ENCODE measurements at places on chromosomes 1 and 21. TPM values are rescaled to one million over a fixed set of nuclear protein-coding genes. Genes with fewer than 3 reads are reported as not detected.

Gene KCNE2
- total RNA-seq: not detected

Gene APOBEC4
- not detected for total RNA-seq

Gene FALEC
- total RNA-seq: not detected

Gene SHE
- total RNA-seq: 2.7 TPM

Gene OR2L5
- not detected for total RNA-seq

Gene OR2L3
- total RNA-seq: not detected

Gene CFAP141
- not detected for total RNA-seq

Gene XCL2
- not detected for total RNA-seq

Gene PADI3
- not detected for total RNA-seq

Gene C1orf115
- total RNA-seq: 2.5 TPM

Gene NID1
- 39.9 TPM for total RNA-seq

Gene CYP4A11
- not detected for total RNA-seq

Gene USP33
- 105 TPM for total RNA-seq

Gene LINGO4
- not detected for total RNA-seq

Gene NBPF8
- total RNA-seq: 13.7 TPM

Gene PIAS3
- total RNA-seq: 20.0 TPM

Gene TTC39A
- total RNA-seq: 0.32 TPM

Gene FMO4
- total RNA-seq: 15.2 TPM

Gene RAB42
- total RNA-seq: 10.1 TPM

Gene SYNC
- total RNA-seq: 116 TPM

Gene ACTN2
- total RNA-seq: not detected

Gene MATN1
- total RNA-seq: 0.11 TPM

Gene FCRLA
- 1.2 TPM for total RNA-seq

Gene RPTN
- total RNA-seq: 0.13 TPM

Gene PGLYRP3
- not detected for total RNA-seq

Gene BEND5
- 1.0 TPM for total RNA-seq

Gene PROK1
- total RNA-seq: not detected

Gene SELENBP1
- 90.6 TPM for total RNA-seq

Gene OR2T35
- not detected for total RNA-seq

Gene SPATA1
- total RNA-seq: 2.8 TPM

Gene LAPTM5
- 0.13 TPM for total RNA-seq

Gene MMP23B
- 0.52 TPM for total RNA-seq

Gene FMO2
- total RNA-seq: 3.6 TPM

Gene TPTE
- total RNA-seq: not detected

Gene HSD3B2
- total RNA-seq: not detected

Gene FCMR
- total RNA-seq: 0.65 TPM

Gene FRRS1
- total RNA-seq: 28.0 TPM

Gene IL12RB2
- under 0.01 TPM for total RNA-seq

Gene AMY1B
- not detected for total RNA-seq

Gene LAX1
- 0.13 TPM for total RNA-seq
